ENCODE measurements at places on chromosomes 1 and 21. TPM values are rescaled to one million over a fixed set of nuclear protein-coding genes. Genes with fewer than 3 reads are reported as not detected.

Gene TMEM200B
- 9.5 TPM for total RNA-seq

Gene BARHL2
- total RNA-seq = not detected

Gene CCDC17
- 4.0 TPM for total RNA-seq

Gene MROH9
- total RNA-seq = 0.27 TPM

Gene C4BPA
- not detected for total RNA-seq

Gene CLCNKA
- total RNA-seq = 0.09 TPM

Gene SYF2
- 44.7 TPM for total RNA-seq

Gene SH2D1B
- under 0.01 TPM for total RNA-seq

Gene MYOG
- total RNA-seq = not detected

Gene OR2T2
- not detected for total RNA-seq

Gene SAMD11
- total RNA-seq = 1.6 TPM

Gene TRAPPC3
- 102 TPM for total RNA-seq

Data from fibroblast of the aortic adventitia (primary cell).